Stimulated activated CD4-positive, alpha-beta T cell treated with anti-CD3 and anti-CD28 coated beads, Interleukin-1b, Interleukin-23, amount 100 ng/mL, for 1 hour (primary cell): ENCODE measurements at places on chromosomes 3 and 15.

GRCh38 chr3:169813757-169814517 lies 1.2 kb upstream of the LRRC34 start:
- peak; percentile 44 for DNase-seq

DNA sequence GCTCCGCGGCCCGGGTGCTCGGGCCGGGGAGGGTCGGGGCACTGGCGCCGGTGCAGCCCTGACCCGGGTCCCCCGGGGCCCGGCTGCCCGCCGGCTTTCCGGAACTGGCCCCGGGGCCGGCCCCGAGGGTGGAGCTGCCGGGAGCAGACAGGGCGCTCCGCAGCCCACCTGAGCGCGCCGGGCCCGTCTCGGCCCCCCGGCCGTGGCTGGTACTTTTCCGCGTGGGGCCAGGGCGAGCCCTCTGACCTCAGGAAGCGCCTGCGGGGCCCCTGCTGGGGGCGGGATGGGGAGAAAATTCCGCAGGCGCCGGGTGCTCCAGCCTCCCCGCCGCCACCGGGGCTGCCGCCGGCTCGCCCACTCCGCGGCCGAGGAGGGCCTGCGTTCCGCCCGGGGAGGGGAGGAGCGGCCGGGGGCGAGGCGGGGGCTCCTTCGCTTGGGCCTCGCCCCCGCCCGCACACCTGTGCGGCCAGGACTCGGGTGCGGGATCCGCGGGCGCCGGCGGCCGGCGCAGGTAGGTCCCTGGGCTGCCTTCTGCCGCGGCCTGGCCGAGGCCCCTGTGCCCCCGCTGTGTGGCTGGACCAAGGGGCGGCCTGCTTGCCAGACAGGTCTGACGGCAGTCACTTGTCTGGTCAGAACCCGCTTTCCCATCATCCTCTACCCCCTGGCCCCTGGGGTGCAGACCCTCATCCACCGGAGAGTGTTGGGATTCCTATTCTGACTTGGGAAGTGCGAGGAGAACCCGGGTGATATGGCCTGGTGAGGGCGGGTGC lies 3.5 kb downstream of the FURIN start:
- DNase-seq = no peak

DNA sequence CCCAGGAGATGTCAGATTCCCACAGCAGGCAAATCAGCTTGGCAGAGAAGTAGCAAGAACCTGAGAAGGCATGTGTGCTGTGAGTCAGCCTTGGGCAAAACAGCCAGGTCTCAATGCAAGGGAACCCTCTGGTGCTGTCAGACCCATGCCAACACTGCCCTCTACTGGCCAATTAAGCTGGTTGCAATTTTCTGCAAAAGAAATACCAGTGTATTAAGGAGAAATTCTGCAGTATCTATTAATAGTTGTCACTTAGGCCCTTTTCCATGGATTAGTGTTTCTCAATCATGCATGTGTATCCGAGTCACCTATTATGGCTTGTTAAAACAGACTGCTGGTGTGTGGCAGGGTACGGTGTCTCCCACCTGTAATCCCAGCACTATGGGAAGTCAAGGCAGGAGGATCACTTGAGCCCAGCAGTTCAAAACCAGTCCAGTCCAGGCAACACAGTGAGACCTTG lies 26.2 kb downstream of the MAP4 start:
- peak; percentile 48 for DNase-seq

- no peak for DNase-seq
Measured at GRCh38 chr3:13841141-13841540, 38.7 kb downstream of the WNT7A start.

DNA sequence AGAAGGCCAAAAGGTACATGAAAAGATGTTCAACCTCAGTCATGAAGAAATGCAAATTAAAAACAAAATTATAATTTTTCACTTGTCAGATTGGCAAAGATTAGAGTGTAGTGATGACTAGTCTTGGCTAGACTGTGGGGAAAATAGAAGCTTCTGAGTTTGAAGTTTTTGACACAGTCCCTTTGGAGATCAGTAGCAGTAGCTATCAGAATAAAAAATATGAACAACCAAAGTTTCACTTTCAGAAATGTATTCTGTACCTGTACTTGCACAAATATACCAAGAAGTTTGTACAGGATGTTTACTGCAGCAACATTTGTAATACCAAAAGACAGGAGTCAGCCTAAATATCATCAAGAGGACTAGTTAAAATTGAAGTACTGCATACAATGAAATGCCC lies 14.1 kb downstream of the ATP2C1 start:
- no peak for DNase-seq

DNA sequence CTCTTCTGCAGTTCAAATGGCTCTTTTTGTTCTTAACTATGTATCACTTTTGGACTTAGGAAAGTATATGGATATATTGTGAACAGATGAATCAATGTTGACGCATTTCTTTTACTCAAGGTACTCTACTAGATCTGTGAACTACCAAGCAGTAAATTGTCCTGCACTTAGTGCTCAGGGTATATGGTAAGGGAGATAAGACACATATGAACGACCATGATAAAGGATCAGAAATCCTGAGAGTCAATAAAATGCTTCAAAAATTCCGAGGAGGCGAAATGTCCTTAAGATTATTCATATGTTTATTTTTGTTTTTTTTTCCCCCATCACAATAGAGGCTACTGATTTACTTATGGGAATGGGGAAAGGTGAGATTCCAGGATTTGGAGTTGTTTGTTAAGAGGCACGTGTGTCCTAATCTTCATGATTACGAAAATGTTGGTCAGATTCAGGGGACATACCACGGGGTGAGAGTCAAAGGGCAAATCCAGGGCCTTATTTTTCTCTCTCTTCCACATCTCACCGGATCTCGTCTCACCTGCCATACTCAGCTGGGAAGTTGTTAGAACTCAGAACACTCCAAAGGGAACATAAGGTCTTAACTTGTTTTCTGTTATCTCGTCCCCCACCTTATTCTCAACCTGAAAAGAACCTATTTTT lies 475.1 kb upstream of the TBL1XR1 start:
- no peak for DNase-seq

DNA sequence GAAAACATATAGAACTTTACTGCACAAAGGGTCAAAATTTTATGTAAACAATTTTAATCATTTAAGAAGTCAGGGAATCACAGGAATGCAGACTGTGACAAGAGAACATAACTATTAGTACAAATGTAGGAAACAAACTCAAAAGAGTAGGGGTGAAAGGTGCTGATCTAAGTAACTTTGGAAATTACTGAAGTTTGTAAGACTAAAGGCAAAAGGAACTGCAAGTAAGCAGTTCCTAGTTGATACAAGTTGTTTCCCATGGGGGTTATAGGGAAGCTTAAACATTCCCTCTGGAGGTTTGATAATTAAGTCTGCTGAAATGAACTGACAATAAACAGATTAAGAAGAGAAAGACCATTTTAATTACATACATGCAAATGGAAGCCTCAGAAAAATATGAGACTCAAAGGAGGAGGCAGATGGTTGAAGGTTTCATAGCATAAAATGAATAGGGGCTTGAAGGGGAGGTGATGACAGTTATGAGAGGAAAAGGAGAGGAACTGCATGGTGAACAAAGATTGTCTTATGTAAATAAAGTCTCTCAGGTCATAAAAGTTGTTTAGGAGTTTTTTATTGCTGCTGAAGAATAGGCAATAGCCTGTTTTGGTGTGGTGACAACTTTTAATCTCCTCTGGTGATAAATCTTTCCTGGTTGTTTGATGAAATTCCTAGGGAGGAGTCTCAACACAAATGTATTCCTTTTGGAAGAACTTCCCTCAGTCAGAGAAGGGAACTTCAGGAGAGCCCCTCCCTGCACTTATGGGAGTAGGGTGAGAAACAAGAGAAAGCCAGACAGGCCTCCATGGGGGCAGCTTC lies 17.1 kb downstream of the SETMAR start:
- DNase-seq = no peak

DNA sequence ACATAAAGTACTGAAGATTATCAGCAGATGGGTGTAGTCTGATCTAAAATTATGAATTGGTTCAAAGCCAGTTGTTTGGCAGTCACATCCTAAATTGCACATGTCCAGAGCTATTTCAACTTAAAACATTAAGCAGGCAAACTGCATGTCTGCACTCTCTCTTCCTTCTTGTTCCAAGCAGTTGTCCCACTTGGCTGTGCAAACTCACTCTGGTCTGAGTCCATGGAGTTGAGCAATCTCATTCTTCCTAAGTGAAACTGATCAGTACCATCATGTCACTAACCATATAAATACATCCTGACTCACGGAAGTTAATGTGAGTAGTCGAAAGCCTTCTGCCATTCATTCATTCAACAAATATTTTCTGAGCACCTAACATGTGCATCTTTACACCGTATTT lies 353.0 kb downstream of the ROBO1 start:
- DNase-seq = no peak

- no peak for DNase-seq
Measured at GRCh38 chr15:80367094-80367493, 37.1 kb upstream of the ARNT2 start.

DNA sequence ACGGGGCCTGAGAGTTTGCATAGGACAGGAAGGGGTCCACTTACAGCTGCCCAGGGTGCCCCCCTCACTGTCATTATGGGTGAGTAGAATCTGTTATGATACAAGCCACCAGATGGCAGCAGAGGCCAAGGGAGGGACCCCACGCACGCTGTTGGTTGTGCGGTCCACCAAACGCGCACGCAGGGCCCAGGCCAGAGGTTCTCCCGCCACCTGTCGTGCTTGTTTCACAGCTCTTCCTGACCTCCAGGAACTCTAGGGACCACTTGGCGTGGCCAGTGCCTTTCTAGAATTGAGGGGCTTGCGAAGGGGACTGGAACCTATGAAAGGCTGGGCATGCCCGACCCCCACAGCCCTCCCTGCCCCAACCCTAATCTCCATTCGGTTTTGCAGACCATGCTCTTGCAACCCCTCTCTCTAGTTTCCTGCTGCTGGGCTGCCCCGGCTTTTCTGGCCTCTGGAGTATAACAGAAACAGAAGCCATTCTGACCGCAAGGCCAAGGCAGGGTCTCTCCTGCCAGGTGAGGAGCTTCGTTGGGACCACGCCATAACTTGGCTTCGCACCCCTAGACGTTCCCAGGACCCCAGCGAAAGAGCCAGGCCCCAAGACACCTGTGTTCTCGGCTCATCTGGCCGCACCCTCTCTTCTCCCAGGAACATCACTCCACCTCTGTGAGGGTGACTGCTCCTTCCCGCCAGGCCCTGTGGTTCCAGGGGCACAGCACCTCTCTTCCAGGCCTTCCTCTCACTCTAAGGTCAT lies 46.0 kb downstream of the ALDH1L1 start:
- DNase-seq = no peak

DNA sequence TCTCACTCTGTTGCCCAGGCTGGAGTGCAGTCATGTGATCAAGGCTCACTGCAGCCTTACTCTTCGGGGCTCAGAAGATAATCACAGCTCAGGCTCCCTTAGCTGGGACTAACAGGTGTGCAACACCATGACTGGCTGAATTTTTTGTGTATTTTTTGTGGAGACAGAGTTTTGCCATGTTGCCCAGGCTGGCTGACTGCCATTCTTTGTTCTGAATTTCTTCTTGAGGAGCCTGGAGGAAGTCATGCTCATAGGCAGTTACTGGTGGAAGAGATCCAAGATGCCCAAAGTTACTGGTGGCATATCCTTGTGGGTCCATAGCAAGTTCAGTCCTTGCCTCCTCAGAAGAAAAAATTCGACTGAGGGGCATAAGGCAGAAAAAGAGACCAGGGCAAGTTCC lies 16.6 kb upstream of the UBP1 start:
- no peak for DNase-seq

DNA sequence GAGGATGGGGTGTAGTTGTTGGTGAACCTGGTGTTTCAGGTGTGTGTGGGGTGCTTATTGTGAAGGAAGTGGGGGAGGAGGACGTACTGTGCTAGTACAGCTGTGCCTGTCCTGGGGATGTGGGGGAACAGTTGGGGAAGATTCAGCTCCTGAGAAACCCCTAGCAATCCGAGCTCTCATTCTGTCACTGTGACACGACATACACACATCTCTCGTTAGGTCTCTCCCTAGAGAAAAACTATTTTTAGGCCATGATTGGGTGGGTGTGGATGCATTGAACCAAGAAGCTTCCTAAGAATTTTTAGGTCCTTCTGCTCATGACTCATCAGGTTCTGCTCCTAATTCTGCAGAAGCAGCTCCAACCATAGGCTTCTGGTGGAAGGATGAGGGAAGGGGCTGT lies 54.3 kb downstream of the SLC30A4 start:
- no peak for DNase-seq

- DNase-seq = no peak
Measured at GRCh38 chr3:24088782-24089181, 143.7 kb downstream of the NR1D2 start.

DNA sequence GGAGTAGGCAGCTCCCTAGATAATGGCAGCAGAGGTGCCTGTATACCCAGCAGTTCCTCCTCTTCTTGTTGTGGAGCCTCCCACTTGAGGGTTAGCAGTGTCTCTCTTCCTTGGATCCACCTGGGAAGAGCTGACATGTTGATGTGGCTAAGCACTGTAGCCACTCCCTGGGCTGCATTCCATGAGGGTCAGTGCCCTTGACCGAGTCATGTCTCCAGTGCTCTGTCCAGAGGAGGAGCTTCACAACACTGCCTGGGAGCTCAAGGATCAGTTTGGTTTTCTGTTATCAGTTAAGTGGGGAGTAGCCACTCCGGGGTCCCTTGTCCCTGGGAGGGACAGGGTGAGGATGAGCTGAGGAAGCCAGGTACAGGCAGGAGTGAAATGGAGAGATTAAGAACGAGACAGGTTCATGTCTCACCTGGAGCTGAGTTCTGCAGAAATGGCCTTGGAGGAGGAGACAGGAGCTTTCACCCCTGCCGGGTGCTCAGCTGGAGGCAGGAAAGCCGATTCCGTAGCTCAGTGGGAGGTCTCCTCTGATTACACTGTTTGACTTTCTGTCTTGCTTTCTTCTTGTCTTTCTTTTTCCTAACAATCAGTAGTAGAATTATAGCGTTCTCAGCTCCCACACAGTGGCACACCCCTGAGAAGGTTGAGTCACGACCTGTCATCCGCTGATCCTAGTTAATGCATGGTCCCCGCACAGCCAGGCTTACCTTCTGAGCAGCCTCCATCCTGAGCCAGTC lies 57.9 kb upstream of the SEC22A start:
- no peak for DNase-seq

- no peak for DNase-seq
Measured at GRCh38 chr3:67109651-67110204, 111.6 kb downstream of the KBTBD8 start.

DNA sequence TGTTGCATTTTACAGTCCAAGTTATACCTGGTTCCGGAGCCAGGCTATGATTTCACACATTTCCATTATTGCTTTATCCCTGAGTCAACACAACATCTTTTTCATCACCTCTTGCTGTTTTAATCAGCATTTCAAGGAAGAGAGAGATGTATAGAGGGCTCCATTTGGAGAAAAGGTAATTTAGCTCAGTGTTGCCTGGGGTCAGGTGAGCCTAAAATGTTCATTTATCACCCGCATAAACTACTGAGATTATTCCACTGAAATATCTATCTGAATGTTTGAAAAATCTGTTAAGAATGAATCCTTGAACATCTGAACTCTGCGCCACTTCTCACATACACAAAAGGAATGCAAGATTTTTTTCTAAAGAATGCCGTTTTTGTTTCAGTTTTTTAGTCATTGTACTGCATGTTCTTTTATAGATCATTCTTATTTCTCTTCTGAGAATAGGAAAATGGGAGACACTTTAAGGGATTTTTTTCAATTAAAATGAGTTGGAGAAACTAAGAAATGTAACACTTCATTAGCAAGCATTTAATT lies 51.5 kb upstream of the AGTR1 start:
- no peak for DNase-seq
